ENCODE measurements at places on chromosomes 2 and 18.
A peak's percentile ranks its signal among the peaks of the same experiment; 100 is the strongest.

- DNase-seq = no peak
- H3K27ac ChIP-seq = no peak overlapping the region
- peaks cover 15% of the 10 kb centered on the region for H3K27me3 ChIP-seq
- no peaks in the 10 kb centered on the region for H3K36me3 ChIP-seq
Observed at GRCh38 chr18:48975120-48975816, 24.5 kb upstream of the SMAD7 start.

DNA sequence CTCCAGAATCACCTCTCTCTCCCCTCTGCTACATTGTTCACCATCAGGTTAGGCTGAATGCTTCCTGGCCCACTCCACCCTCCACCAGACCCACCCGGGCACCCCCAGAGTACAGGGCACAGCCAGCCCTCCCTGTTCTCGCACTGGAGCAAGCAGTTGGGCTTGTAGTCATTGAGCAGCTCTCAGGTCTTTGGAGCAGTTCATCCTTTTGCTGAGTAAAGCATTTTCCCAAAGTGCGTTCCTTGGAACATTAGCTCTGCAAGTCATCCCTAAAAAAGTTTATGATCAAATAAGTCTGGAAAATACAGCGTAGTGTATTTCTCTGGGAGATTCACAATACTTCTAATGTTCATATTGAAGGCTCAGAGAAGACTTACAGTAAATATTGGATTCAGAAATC, 103.5 kb upstream of the DAPL1 start:
- H3K4me1 ChIP-seq = peaks cover 18% of the 10 kb centered on the region
- H3K27me3 ChIP-seq = peaks cover 5% of the 10 kb centered on the region
- no peak overlapping the region for H3K27ac ChIP-seq
- H3K36me3 ChIP-seq = no peaks in the 10 kb centered on the region
- no peak for DNase-seq

DNA sequence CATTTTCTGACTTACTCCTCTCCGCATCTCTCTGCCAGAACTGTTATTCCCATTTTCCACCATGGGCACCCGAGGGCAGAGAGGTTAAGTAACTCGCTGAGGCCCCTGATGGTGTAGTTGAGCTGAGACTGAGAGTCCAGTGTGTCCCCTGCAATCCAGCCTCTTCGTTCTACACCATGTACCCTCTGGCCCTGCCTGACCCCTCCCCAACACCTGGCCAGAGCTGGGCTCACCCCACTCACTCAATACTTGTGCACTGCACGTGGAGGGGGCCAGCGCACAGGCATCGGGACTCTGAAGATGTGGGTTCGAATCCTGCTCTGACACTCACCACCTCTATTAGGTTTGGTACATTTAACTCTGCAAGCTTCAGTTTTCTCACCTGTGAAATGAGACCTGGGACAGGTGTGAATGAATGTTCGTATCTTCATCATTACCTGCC, 24.3 kb upstream of the FOSL2 start:
- peaks cover 7% of the 10 kb centered on the region for H3K27me3 ChIP-seq
- no peaks in the 10 kb centered on the region for H3K36me3 ChIP-seq
- no peak overlapping the region for H3K4me3 ChIP-seq
- H3K4me1 ChIP-seq = peaks cover 21% of the 10 kb centered on the region

DNA sequence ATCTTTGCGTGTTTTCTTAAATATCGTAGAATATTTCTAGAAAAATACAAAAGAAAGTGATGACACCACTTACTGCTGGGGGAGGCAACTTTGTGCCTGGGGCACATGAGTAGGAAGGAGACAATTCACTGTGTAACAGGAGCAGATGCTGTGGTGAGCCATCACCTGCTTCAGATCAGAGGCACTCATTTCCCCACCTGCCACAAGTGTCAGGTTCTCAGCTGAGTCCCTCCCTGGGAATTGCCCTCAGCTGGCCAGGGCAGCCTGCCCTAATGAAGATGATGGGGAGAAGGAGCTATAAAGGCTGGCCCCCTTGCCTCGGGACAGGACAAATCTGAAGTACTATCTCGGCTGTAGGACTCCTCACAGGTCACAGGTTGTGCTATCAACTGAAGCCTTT, 322.8 kb downstream of the STK39 start:
- H3K4me3 ChIP-seq = no peak overlapping the region
- no peak for DNase-seq
- no peaks in the 10 kb centered on the region for H3K4me1 ChIP-seq
- H3K36me3 ChIP-seq = no peaks in the 10 kb centered on the region

DNA sequence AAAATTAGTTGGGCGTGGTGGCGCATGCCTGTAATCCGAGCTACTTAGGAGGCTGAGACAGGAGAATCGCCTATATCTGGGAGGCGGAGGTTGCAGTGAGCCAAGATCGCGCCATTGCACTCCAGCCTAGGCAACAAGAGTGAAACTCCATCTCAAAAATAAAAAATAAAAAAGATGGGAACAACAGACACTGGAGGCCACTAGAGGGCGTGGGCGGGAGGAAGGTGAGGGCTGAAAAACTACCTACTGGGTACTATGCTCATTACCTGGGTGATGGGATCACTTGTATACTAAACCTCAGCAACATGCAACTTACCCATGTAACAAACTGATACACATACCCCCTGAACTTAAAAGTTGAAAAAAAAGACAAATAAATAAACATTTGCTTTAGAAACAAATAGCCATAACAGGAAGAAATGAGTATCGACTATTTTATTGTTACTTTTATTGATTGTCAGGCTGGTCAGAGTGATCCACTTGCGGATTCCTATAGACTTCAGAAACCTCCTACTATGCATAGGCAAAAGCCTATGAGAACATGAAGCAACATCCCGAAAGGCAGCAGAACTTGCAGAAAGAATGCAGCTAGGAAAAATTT, 61.0 kb downstream of the TMEM163 start:
- peaks cover 18% of the 10 kb centered on the region for H3K36me3 ChIP-seq
- DNase-seq = peak; percentile 28
- peaks cover 3% of the 10 kb centered on the region for H3K27me3 ChIP-seq
- no peak overlapping the region for H3K4me3 ChIP-seq
- H3K27ac ChIP-seq = no peak overlapping the region
- peaks cover 18% of the 10 kb centered on the region for H3K4me1 ChIP-seq

GRCh38 chr2:118851650-118852049, 4.2 kb upstream of the EN1 start:
- H3K27ac ChIP-seq = peak overlapping the region; percentile 68
- peaks cover 35% of the 10 kb centered on the region for H3K4me1 ChIP-seq
- DNase-seq = no peak
- H3K36me3 ChIP-seq = peaks cover 5% of the 10 kb centered on the region

DNA sequence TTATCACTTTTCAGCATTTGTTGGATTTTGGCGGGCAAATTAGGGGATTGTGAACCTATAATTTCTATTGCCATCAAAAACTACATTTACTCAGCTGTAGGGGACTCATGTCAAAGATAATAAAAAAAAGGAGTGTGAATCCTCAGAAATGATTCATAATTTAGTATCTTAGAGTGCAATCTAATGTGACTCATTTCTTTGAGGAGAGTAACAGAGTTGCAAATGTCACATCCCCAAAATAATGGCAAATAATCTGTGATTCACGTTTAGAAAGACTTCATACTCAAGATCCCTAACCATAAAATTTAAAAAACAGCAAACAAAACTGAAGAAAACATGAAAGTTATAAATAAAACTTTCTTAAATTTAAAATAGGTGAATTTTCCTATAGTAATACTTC, 373.0 kb downstream of the CDH2 start:
- no peak overlapping the region for H3K27ac ChIP-seq
- H3K4me1 ChIP-seq = no peaks in the 10 kb centered on the region
- H3K4me3 ChIP-seq = no peak overlapping the region
- DNase-seq = no peak
- H3K27me3 ChIP-seq = peaks cover 1% of the 10 kb centered on the region
